ENCODE measurements at places on chromosomes 5 and 9. TPM values are rescaled to one million over a fixed set of nuclear protein-coding genes. Genes with fewer than 3 reads are reported as not detected.

BTNL8 gene
- 0.24 TPM for polyA plus RNA-seq

C7 gene
- polyA plus RNA-seq: 202 TPM

DNA sequence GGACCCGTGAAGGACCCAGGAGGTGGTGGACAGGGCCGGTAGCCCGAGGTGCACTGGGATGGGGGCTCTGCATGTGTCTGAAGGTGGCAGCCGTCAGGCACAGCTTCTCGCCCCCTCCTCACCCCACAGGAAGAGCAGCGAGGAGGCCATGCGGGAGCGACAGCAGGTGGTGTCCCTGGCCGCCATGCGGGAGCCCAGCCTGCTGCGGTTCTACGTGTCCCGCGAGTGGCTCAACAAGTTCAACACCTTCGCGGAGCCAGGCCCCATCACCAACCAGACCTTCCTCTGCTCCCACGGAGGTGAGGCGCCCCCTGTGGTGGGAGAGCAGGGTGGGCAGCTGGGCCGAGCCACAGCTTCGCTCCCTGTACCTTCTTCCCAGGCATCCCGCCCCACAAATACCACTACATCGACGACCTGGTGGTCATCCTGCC lies 39.9 kb downstream of the USP20 start:
- no peak for DNase-seq

DNA sequence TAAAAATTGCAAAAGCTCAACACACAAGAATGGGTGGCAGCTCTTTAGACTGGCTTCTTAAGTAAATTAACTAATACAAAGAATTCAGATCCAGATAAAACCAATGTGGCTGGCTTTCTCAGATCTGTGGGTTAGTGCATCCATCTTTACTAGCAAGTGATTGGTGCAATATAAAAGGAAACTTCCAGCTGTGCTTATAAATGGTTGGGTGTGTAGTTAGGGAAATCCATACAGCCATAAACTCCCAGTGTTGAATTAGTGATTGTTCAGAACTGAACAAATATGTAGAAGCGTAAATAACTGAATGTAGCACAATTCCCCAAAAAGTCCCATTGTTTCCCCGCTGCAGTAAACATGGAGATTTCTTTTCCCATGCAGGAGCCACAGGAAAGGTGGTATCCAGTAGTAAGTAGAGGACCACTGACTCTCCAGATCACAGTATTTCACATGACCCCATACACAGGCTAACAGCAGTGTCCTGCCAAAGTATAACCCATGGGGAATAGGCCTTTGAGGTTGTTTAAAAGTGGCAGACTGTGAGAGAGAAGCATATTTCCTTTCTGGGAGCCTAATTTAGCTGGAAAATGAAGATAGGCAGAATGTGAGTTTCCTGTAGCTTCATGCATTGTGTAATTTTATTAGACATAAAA lies 173.1 kb upstream of the SLC12A2 start:
- no peak for DNase-seq

DNA sequence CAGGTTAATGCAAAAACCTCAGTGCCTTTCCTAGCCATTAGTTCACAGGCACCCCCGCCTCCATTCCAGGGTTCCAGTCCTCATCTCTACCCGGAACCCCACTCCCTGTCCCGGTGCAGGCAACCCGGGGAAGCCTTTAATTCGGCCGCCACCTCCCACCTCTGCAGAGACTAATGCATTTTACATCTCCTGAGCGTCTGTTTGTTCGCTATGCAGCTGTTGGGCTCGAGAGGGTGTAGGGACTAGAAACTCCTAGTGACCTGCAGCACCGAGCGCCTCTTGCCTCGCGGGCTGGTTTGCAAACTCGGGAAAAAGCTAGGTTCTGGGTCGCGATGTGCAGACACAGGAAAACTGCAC lies 3.6 kb downstream of the GDNF start:
- DNase-seq: no peak

DNA sequence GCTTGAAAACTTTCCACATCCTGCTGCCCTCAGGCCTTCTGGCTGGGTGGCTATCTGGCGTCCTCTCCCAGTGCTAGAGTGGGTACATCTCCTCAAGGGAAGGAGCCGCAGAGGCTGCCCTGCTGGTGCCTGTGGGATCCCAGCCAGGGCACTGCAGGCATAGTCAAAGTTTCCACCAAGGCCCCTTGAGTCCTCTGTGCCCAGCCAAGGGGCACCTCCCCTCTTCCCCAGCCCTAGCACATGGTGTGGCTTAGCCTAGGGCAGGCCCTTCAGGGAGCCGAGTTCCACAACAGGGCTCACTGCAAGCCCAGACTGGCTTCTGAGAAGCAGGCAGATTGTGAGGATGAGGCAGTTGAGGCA lies 103.2 kb downstream of the RGS3 start:
- DNase-seq: no peak

DNA sequence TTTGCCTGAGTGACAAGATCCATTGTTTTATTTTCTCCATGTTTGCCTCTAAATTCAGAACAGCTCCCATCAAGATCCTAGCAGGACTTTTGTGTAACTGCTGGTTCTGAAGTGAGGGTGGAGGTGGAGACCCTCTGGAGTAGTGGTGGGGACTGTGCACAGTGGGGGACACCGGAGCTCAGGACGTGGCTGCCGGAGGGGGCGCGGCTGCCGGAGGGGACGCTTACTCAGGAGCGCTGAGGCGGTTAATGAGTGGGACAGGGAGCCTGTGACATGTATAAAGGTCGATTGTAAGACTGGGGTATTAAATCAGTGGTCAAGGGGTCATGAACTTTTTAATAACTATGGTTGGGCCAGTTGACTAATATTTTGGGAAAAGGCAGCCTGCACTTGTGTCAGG lies 127.0 kb upstream of the CACNA1B start:
- no peak for DNase-seq

DNA sequence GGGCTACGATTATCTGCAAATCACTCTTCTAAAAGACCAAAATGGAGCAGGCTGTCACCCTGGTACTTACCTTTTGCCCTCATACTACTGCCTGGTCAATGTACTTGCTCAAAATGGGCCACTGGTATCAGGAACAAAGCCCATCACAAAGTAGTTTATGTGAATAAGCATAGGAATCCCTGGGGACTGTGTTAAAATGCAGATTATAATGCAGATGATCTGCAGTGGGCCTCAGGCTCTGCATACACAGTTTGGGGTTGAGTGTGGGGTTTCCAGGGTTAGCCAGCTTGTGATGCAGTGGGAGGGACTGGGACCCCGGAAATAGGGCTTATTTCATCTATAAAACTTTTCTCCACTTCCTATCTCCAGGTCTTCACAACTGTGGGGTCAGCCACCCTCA lies 173.1 kb downstream of the HSD17B3 start:
- no peak for DNase-seq

DNA sequence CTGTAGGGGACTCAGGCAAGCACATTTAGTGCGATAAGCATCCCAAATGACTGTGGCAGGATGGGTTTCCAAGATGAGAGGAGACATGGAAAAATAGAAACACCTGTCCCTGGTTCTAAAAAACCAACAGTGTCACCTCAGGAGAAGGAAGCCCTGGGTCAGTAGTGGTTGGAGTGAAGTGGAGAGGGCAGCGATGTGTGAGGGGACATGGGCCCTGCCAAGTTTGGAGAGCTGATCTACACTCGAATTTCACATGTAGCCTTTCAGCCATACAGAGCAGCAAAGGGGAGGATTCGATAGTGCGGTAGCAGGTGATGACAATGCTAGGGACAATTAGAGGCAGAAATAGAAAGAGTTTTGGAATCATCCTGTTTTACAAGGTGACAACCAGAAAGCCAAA lies 32.6 kb upstream of the LHX2 start:
- DNase-seq: no peak

DNA sequence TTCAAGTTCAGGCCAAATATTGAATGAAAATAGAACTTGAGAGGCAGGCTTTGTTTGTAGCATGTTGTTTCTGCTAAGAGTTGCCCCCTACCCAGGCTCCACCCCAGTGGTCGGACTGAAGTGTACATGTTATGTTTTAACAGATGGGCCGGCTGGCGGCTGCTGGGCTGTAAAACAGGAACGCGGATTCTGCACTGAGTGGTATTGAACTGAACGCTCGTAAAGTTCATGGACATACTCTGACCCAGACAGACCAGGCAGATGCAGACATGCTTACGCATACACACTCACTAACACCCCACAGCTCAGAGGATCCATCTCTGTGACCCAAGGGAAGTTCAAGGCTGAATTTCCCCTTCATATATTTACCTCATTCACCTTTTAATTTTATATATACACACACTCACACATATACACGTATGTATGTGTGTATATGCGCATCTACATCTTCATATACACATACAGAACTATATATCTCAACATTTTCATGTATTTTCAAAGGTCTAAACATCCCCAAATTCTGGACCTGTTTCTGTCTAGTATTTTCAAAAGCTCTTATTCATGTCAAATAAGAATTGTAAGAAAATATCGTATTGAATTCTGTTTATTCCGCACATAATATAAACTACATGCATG lies 1.4 kb downstream of the MARCHF3 start:
- DNase-seq: no peak

GRCh38 chr5:82971901-82972300 lies 105.3 kb downstream of the TMEM167A start:
- DNase-seq: no peak
